Ascending aorta (tissue), 2 donors: ENCODE measurements at places on chromosomes 1 and 21. TPM values are rescaled to one million over a fixed set of nuclear protein-coding genes. Genes with fewer than 3 reads are reported as not detected.

- H3K36me3 ChIP-seq: no peaks in the 10 kb centered on the region
- DNase-seq: no peak
- H3K4me1 ChIP-seq: no peaks in the 10 kb centered on the region
- no peak overlapping the region for H3K4me3 ChIP-seq
Observed at GRCh38 chr1:56286506-56286905, 292.9 kb downstream of the PLPP3 start.

- H3K27ac ChIP-seq: no peak overlapping the region
- no peaks in the 10 kb centered on the region for H3K36me3 ChIP-seq
- H3K4me3 ChIP-seq: no peak overlapping the region
- no peaks in the 10 kb centered on the region for H3K27me3 ChIP-seq
- no peaks in the 10 kb centered on the region for H3K4me1 ChIP-seq
Observed at GRCh38 chr1:100852976-100853375, 41.7 kb downstream of the EXTL2 start.

GRCh38 chr1:219081943-219082925, 91.4 kb upstream of the LYPLAL1 start:
- H3K4me3 ChIP-seq: no peak overlapping the region
- no peaks in the 10 kb centered on the region for H3K36me3 ChIP-seq
- no peak for DNase-seq
- no peaks in the 10 kb centered on the region for H3K27me3 ChIP-seq
- no peak overlapping the region for H3K27ac ChIP-seq

GRCh38 chr1:82214606-82215005, 413.9 kb downstream of the ADGRL2 start:
- H3K27me3 ChIP-seq: no peaks in the 10 kb centered on the region
- H3K36me3 ChIP-seq: no peaks in the 10 kb centered on the region
- peaks cover 2% of the 10 kb centered on the region for H3K4me1 ChIP-seq
- DNase-seq: no peak

DNA sequence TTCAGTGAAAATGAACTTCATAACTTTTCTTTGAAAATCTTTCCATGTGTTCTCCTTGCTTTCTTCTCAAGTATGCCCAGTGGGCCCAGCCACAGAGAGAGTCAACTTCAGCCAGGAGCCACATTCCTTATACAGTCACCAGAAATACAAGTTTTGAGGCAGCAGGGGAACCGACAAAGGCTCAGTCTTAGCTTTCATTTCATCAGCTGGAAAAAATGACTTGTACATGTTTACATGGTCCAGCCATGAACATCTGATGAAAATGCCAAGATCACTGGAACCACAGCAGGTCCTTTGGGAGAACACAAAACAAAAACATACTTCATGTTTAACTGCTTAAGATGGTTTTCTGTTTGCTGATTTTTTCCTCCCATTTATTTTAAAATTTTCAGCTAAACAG, 72.5 kb downstream of the SYDE2 start:
- H3K27ac ChIP-seq: peak overlapping the region; percentile 15
- no peaks in the 10 kb centered on the region for H3K36me3 ChIP-seq
- H3K4me1 ChIP-seq: peaks cover 4% of the 10 kb centered on the region
- no peak overlapping the region for H3K4me3 ChIP-seq
- DNase-seq: no peak

- no peaks in the 10 kb centered on the region for H3K27me3 ChIP-seq
- no peak overlapping the region for H3K4me3 ChIP-seq
- no peak for DNase-seq
- no peak overlapping the region for H3K27ac ChIP-seq
- H3K36me3 ChIP-seq: no peaks in the 10 kb centered on the region
Observed at GRCh38 chr1:174746024-174746808, 253.5 kb upstream of the CACYBP start.

GRCh38 chr1:71882637-71883036, 399.7 kb downstream of the NEGR1 start:
- H3K27me3 ChIP-seq: no peaks in the 10 kb centered on the region
- H3K4me3 ChIP-seq: no peak overlapping the region
- no peak overlapping the region for H3K27ac ChIP-seq

DNA sequence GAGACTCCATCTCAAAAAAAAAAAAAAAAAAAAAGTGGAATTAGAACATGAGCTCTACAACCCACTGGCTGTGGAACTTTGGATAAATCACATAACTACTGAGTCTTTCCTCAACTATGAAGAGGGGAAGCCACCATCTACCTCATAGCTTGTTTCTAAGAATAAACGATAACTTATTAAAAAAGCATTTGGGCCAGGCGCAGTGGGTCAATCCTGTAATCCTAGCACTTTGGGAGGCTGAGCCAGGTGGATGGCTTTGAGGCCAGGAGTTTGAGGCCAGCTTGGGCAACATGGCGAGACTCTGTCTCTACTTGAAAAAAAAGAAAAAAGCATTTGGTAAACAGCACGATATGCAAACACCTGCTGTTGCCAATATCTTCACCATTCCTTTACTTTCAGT, 31.8 kb upstream of the MEF2D start:
- no peaks in the 10 kb centered on the region for H3K36me3 ChIP-seq
- H3K4me1 ChIP-seq: no peaks in the 10 kb centered on the region
- DNase-seq: no peak

GRCh38 chr1:232705815-232706575, 76.1 kb upstream of the SIPA1L2 start:
- H3K27ac ChIP-seq: no peak overlapping the region
- no peaks in the 10 kb centered on the region for H3K27me3 ChIP-seq
- no peak overlapping the region for H3K4me3 ChIP-seq
- DNase-seq: no peak
- H3K4me1 ChIP-seq: no peaks in the 10 kb centered on the region

DNA sequence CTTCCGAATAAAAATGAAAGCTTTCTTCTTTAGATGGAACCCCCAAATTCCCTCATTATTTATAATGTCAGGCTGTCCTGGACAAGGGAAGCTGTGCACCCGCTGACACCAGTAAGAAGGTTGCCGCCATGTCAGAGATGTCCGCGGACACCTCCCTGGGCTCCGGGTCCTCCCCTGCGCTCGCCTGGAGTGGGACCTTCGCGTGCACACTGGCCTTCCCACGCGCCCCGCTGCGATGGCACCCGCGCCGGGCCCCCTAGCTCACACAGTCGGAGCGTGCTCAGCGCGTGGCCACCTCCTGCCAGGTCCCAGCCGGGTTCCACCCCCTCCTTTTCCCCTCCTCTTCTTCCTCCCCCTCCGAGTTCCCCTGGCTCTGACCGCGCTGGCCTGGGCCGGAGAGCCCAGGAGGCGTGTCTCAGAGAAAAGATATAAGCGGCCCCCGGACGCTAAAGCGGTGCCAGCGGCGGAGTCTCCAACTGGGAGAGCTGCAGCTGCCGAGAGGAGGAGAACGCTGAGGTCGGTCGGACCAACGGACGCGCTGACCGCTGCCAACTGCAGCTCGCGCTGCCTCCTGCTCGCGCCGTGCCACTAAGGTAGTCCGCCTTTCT, at the start of gene G0S2:
Gene G0S2, plus strand, starts transcription at position 456 of the 608 bp plus-strand sequence. CDS start 273 bp downstream, outside the sequence.
- H3K27me3 ChIP-seq: no peaks in the 10 kb centered on the region
- no peaks in the 10 kb centered on the region for H3K36me3 ChIP-seq
- H3K4me3 ChIP-seq: peak within 1 kb of the TSS; percentile 65

The ADAMTS1 gene
- 672 TPM for total RNA-seq

The OR2T11 gene
- total RNA-seq: 2.8 TPM

The OR14A2 gene
- total RNA-seq: not detected

The RIMKLA gene
- total RNA-seq: 2.7 TPM

The PRAMEF26 gene
- total RNA-seq: not detected

The LAX1 gene
- total RNA-seq: not detected
